ENCODE measurements at places on chromosomes 2 and 18.

- DNase-seq, result peak; percentile 46
Measured at GRCh38 chr2:33395655-33396249, 80.7 kb upstream of the RASGRP3 start.

DNA sequence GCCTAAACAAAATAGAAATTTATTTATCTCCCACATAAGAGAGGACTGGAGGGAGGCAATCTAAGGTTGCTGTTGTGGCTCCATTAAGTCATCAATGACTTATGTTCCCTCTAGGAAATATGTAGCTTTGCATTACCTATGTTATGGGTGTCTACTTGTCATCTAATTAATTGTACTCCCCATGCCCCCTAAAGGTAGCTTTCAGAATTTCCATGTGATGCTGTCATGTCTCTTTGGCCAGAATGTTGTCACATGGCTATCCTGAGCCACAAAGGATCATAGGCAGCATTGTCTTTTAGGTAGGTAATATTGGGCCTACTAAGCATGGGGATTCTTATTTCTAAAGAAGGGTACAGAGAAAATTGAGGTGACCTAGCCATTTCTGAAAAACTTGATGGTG lies 935.6 kb upstream of the FANCL start:
- DNase-seq, result no peak

- DNase-seq, result no peak
Measured at GRCh38 chr2:76498360-76498759, 787.6 kb upstream of the GCFC2 start.

- no peak for DNase-seq
Measured at GRCh38 chr2:130303169-130303568, 39.5 kb upstream of the IMP4 start.

DNA sequence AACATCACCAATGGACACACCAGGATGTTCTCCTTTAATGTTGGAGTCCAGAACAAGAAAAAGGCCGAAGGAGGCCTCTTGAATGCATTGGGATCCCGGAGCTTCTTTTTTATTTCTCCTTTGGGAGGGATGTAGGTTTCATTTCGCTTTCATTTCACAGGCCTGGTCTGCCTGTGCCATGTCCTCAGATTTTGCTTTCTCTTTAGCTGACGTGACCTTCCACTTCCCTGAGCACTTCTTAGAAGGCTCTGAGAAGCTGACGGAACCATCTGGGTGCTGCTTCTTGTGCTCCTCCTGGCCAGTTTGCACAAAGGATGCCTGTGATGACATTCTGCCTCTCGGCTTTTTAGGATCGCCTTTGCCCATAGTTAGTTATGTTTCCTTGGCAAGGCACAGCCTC lies 15.1 kb upstream of the MBOAT2 start:
- no peak for DNase-seq

GRCh38 chr2:126378176-126378575 lies 277.8 kb upstream of the GYPC start:
- DNase-seq, result no peak

DNA sequence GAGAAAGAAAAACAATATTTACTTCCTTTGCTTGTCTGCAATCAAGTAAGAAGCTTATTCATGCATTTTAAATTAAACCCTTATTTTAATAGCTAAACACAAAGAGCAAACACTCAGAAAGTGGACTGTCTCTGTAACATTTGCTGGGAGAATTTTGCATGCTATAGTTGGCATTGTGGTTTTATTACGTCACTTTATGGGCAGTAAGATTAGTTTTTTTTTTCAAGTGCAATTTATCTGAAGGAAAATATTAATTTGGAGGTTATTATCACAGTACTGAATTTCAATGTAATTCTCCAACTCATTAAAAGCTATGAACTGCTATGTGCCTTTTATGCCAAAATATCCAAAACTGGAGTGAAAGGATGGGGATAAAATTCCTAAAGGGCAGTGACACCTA lies 103.3 kb downstream of the TMEFF2 start:
- no peak for DNase-seq

DNA sequence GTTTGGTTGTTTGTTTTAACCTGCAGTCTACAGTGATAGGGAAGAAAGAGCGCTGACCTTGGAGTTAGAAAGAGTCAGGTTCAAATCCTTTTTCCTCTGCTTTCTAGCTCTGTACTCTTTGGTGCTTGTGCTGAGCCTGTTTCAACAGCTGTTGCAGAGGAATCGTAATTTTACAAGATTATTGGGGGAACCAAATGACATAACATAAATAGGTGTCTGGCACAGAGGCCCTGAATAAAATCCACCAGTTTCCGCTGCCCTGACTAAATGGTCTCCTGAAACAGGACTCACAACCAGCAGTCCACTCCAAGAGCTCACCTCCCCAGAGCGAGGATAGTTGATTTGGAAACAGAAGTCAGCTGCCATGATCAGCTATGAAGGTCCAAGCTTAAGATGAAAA lies 125.0 kb upstream of the CDC42EP3 start:
- DNase-seq, result no peak

DNA sequence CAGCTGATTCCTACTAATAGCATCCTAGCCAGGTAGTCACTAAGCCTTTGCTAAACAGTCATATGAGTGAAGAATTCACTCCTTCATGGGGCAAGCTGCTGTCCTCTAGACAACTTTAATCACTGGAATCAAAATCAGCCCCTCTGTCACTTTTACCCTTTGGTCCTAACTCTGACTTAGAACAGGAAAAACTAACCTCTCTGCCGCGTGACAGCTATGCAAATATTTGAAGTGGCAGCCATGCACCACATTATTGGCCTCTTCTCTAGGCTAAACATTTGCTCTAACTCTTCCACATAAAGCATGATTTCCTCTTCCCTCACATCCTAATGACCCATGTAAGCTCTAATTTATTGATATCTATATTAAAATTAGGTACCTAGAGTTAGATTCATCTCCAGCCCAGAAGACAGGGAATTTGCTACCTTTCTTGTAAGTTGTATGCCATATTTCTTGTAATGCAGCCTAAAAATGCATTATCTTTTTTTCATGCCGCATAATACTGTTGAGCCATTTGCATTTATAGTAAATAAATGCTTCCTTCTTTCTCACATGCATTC lies 12.8 kb upstream of the ONECUT2 start:
- DNase-seq, result no peak

DNA sequence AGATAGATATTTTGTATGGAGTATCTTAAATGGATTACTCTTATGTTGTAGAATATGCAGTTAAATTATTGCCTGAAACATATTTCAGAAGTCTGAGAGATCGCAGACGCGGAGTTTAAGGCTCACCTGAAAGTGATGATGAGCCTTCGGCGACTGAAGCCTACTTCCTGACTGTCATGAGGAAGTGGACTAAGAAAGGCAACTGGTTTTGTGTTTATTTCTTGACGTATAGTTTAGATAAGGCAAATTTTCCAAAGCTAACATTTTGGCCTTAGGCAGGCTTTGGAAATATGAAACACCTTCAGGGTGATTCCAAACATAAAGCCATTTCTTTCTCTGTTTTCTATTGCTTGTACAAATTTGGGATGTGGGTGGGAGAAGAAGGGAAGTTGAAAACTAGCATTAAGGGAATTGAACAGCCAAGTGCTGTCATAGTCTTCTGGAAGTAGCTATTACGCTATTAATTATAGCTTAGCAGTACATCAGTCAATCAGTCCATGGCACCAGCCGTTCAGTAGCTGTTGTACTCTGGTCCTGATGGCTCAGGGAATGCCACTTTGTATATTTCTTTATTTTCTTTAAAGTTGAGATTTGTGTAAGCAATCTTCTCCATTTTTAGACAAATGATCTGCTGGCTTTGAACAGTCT lies 1.5 kb downstream of the GRHL1 start:
- no peak for DNase-seq

DNA sequence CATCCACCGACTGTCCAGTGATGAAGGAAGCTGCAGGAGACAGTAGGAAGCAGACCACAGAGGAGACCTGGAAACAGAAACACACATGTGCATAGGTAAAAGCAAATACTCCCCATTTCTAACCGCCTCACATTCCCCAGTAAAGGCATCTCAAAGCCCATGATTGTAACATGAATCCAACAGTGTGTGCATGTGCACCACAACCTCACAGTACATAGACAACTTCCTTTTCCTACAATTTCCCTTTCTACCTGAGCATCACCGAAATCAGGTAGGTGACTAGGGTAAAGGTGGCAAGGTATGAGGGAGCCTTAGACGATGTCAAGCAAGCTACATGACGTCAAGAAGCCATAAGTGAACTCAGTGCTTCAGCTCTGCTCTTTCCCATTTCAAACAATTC lies 30.6 kb upstream of the MREG start:
- DNase-seq, result no peak
